ENCODE measurements at places on chromosomes 7 and 10.

- DNase-seq: peak; percentile 88
These were observed at the start of gene SLC35B4 for GRCh38 chr7:134316539-134317344. TSS of gene SLC35B4 (minus strand) at chr7:134316930. CDS start at chr7:134316751, 179 bp downstream.

- no peak for DNase-seq
These were observed 359.5 kb upstream of the MGMT start for GRCh38 chr10:129107525-129107924.

DNA sequence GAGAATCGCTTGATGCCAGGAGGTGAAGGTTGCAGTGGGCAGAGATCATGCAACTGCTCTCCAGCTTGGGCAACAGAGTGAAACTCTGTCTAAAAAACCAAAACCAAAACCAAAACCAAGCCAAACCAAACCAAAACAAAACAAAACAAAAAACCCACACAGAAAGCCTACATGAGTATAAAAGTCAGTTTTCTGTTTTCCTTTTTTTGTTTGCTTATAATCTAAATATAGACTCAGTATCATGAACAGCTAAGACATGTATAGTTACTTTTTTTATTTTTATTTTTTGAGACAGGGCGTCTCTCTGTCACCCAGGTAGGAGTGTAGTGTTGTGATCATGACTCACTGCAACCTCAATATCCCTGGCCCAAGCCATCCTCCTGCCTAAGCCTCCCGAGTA is 16.8 kb upstream of the MTPN start:
- no peak for DNase-seq

DNA sequence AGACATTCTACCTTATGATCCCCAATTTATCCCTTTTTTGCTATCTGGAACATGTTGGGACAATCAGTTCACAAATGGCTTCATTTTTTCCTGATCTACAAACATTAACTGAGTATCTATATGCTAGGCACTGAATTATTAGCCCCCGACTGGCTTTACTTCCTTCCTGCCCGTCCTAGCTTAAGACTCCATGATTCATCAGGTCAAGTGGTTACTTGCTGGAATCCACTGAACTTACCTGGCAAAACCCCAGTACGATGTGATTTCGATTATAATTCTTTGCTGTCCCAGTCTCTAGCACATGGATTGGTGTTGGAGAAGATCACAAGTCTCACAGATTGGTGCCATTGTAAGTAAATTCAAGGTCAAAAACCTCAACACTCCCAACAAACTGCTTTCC is 77.1 kb downstream of the ORC5 start:
- no peak for DNase-seq

- no peak for DNase-seq
These were observed 61.0 kb downstream of the ITIH5 start for GRCh38 chr10:7605565-7606295.

DNA sequence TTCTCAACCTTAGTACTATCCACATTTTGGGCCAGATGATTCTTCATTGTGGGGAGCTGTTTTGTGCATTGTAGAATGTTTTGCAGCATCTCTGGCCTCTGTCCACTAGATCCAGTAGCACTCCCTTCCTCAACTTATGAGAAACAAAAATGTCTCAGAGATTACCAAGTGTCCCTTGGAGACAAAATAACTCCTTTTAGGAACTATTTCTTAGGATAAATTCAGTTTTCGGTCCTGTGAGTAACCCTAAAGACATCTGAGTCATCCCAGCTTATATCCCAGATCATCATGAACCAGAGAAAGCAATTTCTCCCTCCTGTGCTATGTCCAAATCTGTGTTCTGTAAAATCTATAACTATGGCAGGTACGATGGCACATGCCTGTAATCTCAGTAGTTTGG is 266.6 kb upstream of the PHYHIPL start:
- no peak for DNase-seq

DNA sequence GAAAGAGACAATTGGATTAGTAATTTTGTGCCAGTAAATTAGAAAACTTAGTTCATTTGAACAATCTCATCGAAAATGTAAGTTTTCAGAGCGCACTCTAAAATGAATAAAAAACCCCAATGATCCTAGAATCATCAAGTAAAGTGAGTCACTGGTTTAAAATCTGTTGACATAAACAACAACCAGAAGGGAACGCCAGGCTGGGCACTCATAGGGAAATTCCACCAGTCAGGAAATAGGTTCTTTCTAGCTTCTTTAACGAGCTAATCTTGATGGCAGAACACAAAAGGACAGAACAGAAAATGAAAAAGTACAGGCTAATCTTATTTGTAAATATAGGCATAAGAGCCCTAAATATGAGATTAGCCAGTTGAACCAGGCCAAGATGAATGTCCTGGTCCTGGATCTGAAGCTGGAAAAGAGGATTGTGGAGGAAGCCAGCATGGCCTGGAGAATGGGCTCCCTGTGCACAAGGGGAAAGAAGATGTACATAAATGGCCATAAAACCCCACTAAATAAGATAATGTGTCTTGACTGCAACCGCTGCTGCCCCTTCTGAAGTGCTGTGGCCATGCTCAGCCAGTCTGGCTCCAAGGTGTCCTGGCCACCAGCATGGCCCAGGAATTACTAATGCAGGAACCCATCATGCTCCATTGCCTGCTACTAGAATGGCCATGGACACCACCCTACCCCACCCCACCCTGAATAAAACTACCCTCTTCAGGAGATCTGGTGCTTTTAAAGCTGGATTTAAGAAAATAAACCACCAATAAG is 114.0 kb downstream of the WDFY4 start:
- no peak for DNase-seq

GRCh38 chr7:148729984-148730733 is 31.5 kb downstream of the CUL1 start:
- DNase-seq: no peak

DNA sequence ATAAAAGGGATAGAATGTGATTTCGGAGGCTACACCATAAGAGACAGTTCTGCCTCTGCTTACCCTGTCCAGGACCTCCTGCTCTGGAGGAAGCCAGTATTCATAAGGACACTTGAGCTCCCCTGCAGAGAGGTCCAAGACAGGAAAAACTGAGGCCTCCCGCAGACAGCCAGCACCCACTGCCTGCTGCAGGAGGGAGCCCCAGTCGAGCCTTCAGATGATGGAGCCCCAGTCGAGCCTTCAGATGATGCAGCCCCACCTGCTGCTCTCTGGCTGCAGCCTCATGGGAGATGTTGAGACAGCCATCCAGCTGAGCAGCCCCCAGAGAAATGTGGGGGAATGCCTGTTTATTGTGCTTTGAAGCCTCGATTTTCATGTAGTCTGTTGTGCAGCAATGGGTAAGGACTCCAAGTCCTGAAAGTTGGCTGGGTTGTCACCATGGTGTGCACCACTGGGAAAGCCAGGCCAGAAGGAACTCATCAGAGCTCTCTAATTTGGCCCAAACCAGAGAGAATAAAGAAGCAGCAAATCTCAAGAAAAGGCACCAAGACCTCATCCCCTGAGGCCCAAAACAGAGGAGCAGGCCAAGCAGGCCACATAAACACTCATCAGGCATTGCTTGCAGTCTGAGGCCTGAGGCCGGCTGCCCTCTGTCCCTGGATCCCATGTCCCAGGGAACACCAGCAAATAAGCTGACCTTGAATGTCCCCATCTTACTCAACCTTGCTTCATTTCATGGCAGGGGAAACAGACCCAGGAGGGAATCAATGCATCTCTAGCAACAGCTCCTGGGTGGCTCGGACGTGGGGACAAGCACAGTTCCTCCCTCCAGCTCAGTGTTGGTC is 30.9 kb downstream of the CALML5 start:
- no peak for DNase-seq

GRCh38 chr7:22934473-22935065 is 79.4 kb downstream of the HYCC1 start:
- DNase-seq: no peak

- no peak for DNase-seq
These were observed 2.6 kb downstream of the PLEKHS1 start for GRCh38 chr10:113754125-113754524.

DNA sequence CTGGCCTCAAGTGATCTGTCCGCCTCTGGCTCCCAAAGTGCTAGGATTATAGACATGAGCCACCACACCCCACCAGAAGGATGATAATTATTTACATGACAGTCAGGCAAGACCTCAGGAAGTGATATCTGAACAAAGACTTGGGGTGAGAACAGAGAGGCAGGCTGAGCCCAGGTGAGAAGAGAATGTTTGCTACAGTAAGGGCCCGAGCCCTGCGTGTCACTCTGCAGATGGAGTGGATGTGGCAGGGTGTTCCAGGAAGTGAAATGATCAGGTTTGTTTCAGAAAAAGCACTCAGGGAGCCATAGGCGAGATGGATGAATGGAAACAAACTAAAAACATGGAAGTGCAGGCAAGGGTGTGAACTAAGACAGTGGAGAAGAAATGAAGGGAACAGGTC is 22.2 kb downstream of the SFMBT2 start:
- DNase-seq: no peak

DNA sequence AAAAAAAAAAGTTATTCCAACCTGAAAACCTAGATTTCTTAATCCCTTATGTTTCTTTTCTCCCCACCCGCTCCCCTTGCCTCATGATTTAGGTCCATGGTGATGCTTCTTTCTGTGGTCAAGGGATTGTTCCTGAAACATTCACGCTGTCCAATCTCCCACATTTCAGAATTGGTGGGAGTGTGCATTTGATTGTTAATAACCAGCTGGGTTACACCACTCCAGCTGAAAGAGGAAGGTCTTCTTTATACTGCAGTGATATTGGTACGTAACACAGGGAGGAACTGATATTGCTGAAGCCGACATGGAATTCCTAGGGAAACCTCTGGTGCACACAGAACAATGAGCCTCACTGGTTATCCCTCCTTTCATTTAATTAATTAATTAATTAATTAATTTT is 22.7 kb downstream of the DHTKD1 start:
- no peak for DNase-seq

GRCh38 chr7:16293669-16294425 is 127.5 kb downstream of the CRPPA start:
- no peak for DNase-seq

- DNase-seq: peak; percentile 8
These were observed 90.3 kb downstream of the MYL10 start for GRCh38 chr7:101538596-101539459.

GRCh38 chr7:157444843-157445135 is 108.0 kb downstream of the DNAJB6 start:
- DNase-seq: no peak

DNA sequence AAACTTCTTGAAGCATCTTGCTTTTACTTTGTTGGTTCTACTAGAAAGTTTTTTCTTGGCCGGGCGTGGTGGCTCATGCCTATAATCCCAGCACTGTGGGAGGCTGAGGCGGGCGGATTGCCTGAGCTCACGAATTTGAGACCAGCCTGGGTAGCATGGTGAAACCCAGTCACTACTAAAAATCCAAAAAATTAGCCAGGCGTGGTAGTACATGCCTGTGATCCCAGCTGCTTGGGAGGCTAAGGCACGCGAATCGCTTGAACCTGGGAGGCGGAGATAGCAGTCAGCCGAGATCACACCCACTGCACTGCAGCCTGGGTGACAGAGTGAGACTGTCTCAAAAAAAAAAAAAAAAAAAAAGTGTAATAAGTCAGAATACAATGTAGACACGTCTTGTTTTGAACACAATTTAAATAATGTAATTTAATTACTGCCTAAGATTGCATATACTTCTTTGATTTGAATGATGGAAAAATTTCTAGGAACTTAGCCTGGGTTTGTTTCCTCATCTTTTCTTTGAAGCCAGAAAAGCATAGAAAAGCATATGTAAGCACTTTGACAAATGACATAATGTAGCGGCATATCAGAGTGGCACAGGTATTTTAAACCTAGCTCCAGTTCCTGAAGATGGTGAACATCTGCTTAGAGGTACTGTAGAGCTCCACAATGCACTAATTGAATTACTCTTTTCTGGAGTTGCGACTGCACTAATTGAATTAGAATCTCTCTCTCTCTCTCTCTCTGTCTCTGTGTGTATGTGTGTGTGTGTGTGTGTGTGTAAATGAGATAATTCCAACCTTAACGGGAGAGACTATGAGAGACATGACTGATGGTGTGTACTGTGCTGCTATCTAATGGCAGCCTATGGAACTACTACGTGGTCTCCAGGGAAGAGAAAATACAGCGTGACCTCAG is 87.8 kb downstream of the BTRC start:
- no peak for DNase-seq

- no peak for DNase-seq
These were observed 549.0 kb upstream of the VSTM2A start for GRCh38 chr7:53993224-53993623.

DNA sequence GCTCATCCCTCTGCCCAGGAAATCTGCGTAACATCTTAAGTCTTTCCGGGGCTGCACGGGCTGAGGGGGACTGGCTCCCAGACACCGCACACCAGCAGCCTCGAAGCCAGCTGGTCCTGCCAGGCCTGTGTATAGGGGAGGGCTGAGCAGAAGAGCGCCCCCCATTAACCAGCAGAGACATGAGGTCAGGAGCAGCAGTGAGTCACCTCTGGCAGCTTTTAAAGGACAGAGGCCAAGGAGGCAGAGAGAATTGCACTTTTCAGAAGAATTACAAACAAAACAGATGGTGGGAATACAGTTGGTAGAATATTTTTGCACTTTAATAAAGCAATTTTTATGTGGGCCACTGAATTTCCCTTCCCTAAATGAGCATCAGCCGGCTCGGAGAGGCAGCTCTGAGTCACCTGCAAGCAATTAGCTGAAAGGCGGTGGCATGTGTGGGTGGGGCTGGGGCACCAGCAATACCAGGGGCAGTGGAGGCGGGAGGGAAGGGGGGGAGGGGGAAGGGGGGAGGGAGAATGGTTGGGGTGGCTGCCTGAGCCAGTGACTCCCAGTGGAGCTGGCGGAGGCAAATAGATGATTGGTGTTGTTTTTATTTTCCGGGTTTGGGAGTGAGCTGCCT is 39.1 kb downstream of the GOLGA7B start:
- no peak for DNase-seq

GRCh38 chr10:131778385-131778784 is 122.4 kb upstream of the PPP2R2D start:
- no peak for DNase-seq

DNA sequence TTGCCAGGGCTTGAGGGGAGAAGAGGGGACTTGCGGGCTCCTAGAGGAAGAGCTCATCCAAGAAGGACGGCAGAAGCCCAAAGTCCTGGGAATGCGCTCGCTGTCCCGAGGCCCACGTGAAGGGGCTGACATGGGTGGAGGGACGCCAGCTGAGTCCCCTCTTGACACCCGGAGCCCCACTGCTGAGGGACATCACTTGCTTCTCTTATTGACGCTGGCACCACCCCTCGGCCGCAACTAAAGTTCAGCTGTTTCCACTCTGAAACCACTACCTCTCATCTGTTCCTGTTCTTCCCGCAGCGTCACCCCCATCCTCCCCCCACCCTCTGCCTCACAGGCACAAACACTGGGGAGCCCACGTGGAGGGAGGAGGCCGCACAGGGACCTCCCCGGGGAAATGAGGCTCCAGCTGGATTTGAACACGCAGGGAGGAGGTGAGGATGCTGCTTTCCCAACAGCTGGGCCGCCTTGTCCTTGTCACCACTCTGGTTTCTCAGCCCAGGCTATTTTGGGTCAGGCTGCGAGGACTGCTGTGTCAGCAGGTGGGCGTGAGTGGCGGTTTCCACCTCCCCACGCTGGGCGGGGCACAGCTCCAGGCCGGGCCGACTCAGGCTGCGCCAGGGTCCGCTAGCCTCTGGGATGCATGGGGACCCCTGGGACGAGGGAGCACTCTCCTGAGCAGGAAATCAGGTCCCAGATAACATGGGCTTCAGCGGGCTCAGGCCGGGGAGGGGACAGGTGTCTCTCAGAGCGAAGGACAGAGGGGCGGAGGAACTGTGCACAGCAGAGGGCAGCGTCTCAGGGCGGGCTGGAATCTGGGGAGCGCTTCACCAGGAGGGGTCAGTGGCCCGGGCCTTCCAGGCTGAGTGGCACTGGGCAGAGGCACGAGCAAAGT is 156.3 kb downstream of the ZNF248 start:
- DNase-seq: no peak
